ENCODE measurements at places on chromosomes 3 and 15. TPM values are rescaled to one million over a fixed set of nuclear protein-coding genes. Genes with fewer than 3 reads are reported as not detected.

Gene TMC3
- total RNA-seq: 0.23 TPM

DNA sequence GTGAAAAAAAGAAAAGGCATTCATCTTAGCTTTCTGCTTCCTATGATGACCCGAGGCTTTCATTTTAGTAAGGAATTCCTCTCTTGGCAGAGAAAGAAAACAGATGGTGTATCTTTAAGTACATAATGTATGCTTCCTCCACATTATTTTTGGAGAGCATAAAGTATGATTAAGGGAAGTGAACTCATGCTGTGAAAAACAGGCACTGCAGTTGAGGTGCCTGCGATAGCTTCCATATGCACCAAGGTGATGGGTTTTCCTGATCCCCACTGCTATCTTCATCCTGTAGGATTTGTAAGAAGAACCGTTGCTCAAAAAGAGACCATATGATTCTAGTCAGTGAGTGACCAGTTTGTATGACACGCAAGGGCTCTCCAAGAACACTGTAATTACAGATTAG, 411.5 kb upstream of the MCTP2 start:
- H3K27me3 ChIP-seq: no peaks in the 10 kb centered on the region
- no peaks in the 10 kb centered on the region for H3K36me3 ChIP-seq
- no peaks in the 10 kb centered on the region for H3K4me1 ChIP-seq

Gene RAB6B
- 0.83 TPM for total RNA-seq

DNA sequence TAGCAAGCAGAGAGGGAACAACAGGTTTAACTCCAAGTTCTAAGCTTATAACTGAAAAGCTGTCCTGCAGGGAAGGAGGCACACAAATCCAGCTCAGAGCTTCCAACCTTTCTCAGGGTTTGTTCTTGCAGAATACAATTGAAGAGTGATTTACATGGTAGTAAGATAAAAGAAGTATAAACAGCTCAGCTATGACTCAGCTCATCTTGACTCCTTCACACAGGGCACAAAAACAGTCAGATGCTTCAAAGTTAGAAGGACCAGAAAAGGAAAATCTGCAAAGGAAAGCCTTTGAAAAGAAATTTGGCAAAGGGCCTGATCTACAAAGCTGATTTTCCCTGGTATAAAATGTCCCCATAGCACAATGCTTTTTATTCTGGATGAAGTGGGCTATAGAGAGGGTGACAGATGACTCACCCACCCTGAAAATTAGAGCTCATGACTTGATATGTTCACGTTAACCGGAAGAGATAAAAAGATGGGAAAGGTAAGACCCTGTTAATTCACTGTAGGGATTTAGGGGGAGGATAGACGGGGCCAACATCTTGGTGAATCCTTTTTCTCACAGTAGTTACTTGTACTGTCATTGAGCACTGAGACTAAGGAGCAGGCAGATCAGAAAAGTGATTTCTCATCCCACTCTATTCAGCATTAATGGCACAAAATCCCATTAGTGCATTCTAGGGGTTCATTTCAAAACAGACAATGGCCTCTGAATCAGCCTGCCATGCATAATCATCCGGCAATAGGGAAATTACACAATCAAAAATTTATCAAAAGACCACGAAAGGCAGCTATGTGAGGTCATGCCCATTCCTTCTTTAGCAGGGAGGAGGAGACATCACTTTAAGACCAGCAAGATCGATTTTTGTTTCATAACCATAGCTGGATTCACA, 143.5 kb downstream of the GAP43 start:
- no peak overlapping the region for H3K4me3 ChIP-seq
- no peak for DNase-seq
- H3K27ac ChIP-seq: no peak overlapping the region
- no peaks in the 10 kb centered on the region for H3K36me3 ChIP-seq

DNA sequence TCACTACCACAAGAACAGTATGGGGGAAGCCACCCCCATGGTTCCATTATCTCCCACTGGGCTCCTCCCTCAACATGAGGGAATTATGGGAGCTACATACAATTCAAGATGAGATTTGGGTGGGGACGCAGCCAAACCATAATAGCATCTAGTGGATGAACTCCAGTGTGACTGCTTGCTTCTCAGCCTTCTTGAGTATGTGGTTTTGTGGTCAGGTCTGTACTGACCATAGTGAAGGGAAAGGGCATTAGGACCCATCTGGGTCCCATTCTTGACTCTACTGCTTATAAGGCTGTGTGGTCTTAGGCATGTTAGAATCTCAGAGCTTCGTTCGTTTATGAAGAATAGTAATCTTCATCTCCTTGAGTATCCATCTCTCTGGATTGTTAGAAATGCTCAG, 81.4 kb downstream of the CGNL1 start:
- H3K27ac ChIP-seq: no peak overlapping the region
- H3K27me3 ChIP-seq: no peaks in the 10 kb centered on the region
- no peak for DNase-seq
- H3K36me3 ChIP-seq: no peaks in the 10 kb centered on the region
- H3K4me1 ChIP-seq: no peaks in the 10 kb centered on the region
- H3K4me3 ChIP-seq: no peak overlapping the region

DNA sequence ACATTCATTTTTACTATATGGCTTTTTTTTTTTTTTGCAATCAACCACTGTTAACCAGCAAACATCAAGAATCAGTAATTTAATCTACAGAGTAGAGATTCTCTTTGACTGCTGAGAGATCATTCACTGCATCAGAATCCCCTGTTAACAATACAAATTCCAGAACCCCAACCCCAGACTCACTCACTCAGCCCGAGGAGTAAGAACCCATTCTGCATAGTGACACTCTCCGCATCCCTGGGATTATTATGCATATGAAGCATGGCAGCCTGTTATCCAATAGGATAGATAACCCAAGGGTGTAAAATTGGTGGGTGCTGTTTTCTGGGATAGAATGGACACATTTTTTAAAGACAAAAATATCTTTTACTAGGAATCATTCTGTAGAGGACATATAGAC, 76.3 kb upstream of the CCDC39 start:
- H3K27me3 ChIP-seq: no peaks in the 10 kb centered on the region
- no peak overlapping the region for H3K27ac ChIP-seq
- H3K4me3 ChIP-seq: no peak overlapping the region
- no peaks in the 10 kb centered on the region for H3K36me3 ChIP-seq
- no peak for DNase-seq

Gene LRIG1
- total RNA-seq: 42.6 TPM

GRCh38 chr15:25088261-25088790, 133.5 kb downstream of the SNRPN start:
- no peak for DNase-seq
- no peaks in the 10 kb centered on the region for H3K27me3 ChIP-seq
- no peaks in the 10 kb centered on the region for H3K4me1 ChIP-seq
- no peak overlapping the region for H3K27ac ChIP-seq
- H3K36me3 ChIP-seq: peaks cover 2% of the 10 kb centered on the region

Gene ARHGEF26
- total RNA-seq: 11.7 TPM

DNA sequence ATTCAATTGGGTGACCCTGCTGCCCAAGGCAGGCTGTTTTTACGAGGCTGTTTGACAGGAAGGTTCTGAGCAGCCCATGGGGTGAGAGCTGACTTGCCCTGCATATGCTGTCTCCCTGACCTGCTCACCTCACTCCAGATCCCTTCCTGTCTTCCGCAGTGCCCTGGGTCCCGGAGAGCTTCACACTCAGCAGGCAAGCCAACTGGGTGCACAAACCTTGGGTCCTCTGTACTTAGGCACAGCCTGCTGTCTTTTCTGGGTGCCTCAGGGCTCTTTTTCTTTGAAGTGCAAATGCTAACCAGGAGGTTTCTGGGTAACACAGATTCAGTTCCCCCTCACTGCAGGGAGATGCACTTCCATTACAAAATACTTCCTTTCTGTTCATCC, 32.8 kb downstream of the ZXDC start:
- peak; percentile 3 for DNase-seq
- H3K4me1 ChIP-seq: peaks cover 3% of the 10 kb centered on the region
- no peak overlapping the region for H3K27ac ChIP-seq
- H3K4me3 ChIP-seq: no peak overlapping the region
- H3K36me3 ChIP-seq: no peaks in the 10 kb centered on the region
- H3K27me3 ChIP-seq: no peaks in the 10 kb centered on the region

Gene HTR3D
- total RNA-seq: 0.24 TPM

- DNase-seq: no peak
- H3K4me1 ChIP-seq: no peaks in the 10 kb centered on the region
- H3K36me3 ChIP-seq: no peaks in the 10 kb centered on the region
- H3K27me3 ChIP-seq: no peaks in the 10 kb centered on the region
- no peak overlapping the region for H3K27ac ChIP-seq
Observed at GRCh38 chr3:69735893-69736292, 3.4 kb upstream of the MITF start.

- no peaks in the 10 kb centered on the region for H3K4me1 ChIP-seq
- no peak for DNase-seq
- no peak overlapping the region for H3K4me3 ChIP-seq
- H3K27me3 ChIP-seq: no peaks in the 10 kb centered on the region
- H3K36me3 ChIP-seq: no peaks in the 10 kb centered on the region
Observed at GRCh38 chr3:22216601-22217000, 465.6 kb upstream of the ZNF385D start.

DNA sequence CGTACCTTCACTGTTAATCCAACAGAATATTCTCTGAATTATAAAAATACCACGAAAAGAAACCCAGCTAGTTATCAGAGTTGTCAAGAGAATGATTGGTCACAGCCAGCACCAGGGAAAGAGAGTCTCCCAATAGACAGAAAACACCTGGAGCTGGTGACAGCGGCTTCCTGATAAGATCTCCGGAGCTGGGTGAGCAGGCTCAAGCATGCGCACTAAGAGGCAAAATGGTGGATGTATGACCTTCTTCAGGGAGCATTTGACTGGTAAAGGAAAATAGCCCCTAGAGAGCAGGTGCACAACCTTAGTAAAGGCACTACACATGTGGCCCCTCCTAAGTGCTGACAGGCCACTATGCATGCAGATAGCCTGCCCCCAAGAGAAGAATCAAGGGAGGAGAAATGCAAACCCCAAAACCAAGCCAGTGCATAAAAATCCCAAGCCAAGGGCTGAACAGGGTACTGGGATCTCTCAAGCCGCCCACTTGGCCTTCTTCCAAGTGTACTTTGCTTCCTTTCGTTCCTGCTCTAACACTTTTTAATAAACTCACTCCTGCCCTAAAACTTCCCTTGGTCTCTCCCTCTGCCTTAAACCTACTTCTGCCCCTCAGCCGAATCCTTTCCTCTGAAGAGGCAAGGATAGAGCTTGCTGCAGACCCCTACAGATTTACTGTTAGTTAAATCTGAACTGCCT, 93.2 kb downstream of the UACA start:
- H3K36me3 ChIP-seq: no peaks in the 10 kb centered on the region
- peaks cover 3% of the 10 kb centered on the region for H3K4me1 ChIP-seq
- H3K4me3 ChIP-seq: no peak overlapping the region
- H3K27me3 ChIP-seq: no peaks in the 10 kb centered on the region
- no peak for DNase-seq

- no peaks in the 10 kb centered on the region for H3K36me3 ChIP-seq
- no peaks in the 10 kb centered on the region for H3K27me3 ChIP-seq
- no peaks in the 10 kb centered on the region for H3K4me1 ChIP-seq
Observed at GRCh38 chr3:186997061-186997460, 66.7 kb downstream of the ST6GAL1 start.

DNA sequence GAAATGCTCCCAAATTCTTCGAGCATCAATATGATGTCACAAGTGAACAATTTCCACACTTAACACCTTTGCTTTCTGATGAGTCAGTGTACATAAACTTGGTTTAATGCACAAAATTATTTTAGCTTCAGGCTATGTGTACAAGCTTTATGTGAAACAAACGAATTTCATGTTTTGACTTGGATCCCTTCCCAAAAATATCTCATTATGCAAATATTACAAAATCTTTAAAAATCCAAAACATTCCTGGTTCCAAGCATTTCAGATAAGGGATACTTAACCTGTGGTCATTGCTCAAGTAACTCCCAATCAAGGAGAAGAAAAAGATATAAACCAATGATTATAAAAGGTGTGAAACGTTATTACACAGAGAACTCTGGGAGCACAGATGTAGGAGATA, 25.2 kb downstream of the RAB5A start:
- no peak overlapping the region for H3K27ac ChIP-seq
- no peak overlapping the region for H3K4me3 ChIP-seq
- H3K4me1 ChIP-seq: peaks cover 7% of the 10 kb centered on the region
- H3K36me3 ChIP-seq: no peaks in the 10 kb centered on the region
- no peaks in the 10 kb centered on the region for H3K27me3 ChIP-seq
- no peak for DNase-seq

DNA sequence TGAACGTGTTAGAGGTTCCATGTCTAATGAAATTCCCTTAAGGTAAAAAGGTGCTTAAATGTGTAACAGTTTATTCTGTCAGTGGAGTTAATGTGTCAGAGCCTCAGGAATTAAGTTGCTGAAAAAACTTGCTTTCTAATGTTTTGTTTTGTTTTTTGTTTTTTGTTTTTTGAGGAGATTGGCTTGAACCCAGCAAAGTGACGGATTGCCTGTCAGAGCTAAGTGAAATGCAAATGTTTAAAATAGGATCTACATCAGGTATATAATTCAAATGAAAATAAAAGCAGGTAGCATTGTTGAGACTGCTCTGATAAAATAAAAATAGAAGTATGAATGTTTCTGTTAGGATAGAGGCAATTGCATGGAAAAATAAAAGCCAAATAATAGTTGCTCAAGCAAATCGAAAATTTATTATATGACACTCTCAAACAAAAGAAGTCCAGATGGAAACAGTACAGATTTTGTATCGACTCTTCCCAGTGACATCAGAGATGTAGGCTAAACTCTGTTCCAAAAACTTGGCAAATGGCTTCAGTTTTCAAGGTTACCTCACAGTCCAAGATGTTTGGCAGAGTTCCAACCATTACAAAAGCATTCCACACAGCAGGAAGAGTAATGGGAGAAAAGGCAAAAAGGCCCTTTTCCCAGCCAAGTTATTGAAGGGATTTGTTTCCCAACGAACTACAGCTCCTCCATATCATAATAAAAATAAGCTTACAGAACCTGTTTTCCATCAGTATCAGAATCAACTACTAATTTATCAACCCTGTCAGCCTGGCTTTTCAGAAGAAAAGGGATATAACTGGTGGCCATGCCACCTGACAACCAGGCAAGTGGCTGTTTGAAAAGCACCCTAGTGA, 291.0 kb downstream of the TBL1XR1 start:
- H3K4me3 ChIP-seq: no peak overlapping the region
- no peak for DNase-seq
- no peaks in the 10 kb centered on the region for H3K27me3 ChIP-seq
- H3K4me1 ChIP-seq: peaks cover 3% of the 10 kb centered on the region
- H3K36me3 ChIP-seq: no peaks in the 10 kb centered on the region

Gene LRRC31
- not detected for total RNA-seq

Gene ACTL6A
- total RNA-seq: 42.1 TPM

GRCh38 chr3:134355416-134355815, 18.8 kb downstream of the AMOTL2 start:
- peaks cover 30% of the 10 kb centered on the region for H3K4me1 ChIP-seq
- no peak overlapping the region for H3K27ac ChIP-seq
- no peaks in the 10 kb centered on the region for H3K27me3 ChIP-seq
- no peak for DNase-seq
- H3K36me3 ChIP-seq: no peaks in the 10 kb centered on the region
- H3K4me3 ChIP-seq: no peak overlapping the region

Gene CHST14
- 13.7 TPM for total RNA-seq

DNA sequence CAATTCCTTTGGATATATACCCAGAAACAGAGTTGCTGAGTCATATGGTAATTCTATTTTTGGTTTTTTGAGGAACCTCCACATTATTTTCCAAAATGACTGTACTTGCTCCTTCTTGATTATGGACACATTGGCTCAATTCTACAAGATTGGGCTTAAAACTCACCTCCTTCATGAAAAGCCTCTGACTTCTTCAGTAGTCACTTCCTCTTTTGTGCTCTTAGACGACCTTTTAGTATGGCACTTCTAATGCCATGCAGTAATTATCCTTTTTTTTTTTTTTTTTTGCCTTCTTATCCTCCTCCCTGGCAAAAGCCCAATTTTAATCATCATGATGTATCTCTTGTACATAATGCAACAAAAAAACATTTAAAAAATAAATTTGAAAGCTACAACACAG, 33.0 kb upstream of the ABHD17C start:
- H3K4me1 ChIP-seq: no peaks in the 10 kb centered on the region
- no peak overlapping the region for H3K27ac ChIP-seq
- no peaks in the 10 kb centered on the region for H3K27me3 ChIP-seq
- DNase-seq: no peak

Measured in ovary (tissue), 10 donors.